ENCODE measurements at places on chromosomes 12 and 14.

DNA sequence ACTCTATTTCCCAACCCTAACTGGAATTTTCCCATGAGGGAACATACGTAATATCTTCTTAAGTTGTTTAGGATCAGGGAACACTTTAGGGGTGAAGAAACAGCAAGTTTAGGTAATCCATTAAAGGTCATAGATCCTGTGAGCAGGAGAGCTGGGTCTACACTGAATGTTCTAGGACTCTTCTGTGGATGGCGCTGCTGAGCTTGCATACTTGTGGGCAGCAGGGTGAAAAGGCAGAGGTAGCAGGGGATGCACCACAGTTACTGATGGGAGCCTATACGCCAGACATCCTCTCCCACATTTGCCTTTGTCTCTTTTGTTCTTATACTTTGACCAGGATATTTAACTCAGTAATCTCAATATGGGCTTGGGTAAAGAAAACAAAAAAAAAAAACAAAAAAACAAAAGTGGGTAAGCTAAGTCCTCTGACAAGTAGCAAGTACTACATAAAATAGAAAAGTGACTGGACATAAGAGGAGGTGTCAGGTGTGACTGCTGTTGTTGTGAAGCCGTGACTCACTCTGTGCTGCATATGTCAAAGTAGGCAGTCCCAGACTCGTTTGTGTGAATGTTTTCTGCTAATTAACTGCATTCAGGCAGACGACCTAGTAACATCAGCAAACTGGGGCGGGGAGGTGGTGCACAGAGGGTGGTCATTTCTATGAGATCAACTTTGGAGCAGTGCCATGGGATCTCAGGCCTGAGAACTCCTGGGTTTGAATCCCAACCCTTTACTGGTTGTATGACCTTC is 31.6 kb downstream of the NEUROD4 start:
- peak; percentile 84 for DNase-seq

DNA sequence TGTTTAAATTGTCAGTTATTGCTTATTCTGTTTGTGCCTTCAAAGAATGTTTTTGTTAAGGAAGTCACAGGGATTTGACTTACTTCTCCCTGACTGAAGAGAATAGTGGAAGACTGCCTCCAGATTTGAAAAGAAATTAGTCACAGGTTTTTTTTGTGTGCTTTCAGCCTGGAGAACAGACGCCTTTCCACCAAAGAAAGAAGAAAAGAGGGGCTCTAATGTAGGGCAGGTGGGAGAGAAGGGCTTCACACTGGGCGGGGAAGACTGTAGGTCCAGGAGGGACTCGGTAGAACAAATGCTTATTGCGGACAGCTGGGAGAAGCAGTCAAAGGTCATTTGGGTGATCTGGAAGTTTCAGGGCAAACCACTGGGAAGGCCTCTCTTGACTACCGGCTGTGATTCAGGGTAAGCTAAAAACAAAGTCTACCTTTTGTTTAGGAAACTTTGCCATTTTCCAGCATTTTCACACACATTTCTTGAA is 76.8 kb downstream of the SAMD4A start:
- DNase-seq: no peak

DNA sequence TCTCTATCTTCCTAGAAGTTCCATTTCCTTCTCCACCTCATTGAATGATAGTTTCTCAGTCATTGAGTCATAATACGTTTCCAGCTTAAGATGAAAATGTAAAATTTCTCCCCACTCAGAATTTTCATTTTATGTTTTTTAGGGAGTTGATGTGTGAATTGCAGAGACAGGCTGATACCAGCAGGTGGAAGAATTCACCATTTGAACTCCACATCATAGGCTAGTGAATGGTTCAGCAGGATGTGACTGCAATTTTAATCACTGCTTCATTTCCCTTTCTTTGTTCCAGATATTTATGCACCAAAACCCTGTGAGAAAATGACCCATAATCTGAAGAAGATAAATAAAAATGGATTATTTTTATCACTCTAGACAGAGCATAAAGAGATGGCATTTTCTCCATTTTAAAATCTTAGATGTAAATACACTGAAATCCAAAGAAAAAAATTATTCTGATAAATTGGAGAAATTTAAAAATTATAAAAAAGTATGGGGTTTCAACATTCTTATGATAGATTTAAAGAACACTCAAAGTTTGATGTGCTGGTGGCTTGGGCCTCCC is 10.6 kb upstream of the PYGL start:
- DNase-seq: peak; percentile 52

DNA sequence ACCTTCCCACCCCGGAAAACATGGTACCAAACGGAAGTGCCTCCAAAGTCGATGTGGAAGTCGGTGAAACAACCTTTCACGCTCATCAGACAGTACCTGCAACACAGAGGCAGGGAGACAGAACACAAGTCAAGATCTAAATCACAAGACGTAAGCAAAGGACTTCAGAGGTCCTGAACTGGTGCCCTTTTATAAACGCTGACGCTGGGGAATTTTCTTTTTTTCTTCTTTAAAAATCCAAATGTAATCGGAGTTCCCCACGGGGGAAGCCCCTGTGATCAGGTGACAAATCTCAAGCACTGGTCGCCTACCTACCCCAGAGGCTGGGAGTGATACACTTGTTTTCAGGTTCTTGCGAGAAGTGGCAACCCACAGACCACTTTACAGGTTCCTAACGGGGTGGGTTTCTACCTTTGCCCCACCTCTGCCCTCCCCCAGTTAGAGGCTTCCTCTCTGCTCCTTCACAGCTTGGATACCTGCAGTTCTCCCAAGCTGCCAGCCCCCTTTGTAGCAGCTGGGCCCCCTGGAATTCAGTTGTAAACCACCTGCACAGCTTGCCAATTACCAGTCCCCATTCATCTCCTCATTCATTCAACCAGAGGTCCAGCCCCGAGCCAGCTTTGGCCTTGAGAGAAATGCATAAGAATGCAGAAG is 46.2 kb downstream of the KDM2B start:
- no peak for DNase-seq

DNA sequence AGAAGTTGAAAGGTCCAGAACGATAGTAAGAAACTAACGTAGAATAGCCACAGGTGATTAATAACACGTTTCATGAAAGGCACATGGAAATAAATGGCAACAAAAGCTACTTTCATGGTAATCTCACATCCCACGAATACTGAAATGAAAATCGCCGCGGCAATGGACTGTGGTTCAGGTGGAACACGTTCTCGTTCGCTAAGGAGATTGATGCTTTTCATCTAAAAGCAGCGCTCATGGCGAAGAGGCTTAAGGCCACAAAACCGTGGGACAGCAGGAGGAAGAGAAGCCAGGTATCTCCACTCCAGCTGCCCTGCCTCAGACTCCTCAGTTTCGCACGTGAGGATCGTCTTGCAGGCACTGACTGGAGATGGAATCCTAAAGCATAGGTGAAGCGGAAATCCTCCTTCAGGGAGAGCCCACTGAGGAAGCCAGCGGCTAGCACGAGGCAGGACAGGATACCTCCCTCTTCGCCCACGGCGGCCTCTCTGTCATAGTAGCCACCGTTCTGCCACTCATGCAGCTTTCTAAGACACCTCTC is 696 bp upstream of the GPHN start:
- DNase-seq: peak; percentile 77

- DNase-seq: no peak
Observed at GRCh38 chr14:35565871-35566464, 32.0 kb downstream of the INSM2 start.

GRCh38 chr12:82660541-82661325 is 26.0 kb upstream of the TMTC2 start:
- no peak for DNase-seq

- no peak for DNase-seq
Observed at GRCh38 chr12:58248599-58248998, 307.2 kb downstream of the ATP23 start.

DNA sequence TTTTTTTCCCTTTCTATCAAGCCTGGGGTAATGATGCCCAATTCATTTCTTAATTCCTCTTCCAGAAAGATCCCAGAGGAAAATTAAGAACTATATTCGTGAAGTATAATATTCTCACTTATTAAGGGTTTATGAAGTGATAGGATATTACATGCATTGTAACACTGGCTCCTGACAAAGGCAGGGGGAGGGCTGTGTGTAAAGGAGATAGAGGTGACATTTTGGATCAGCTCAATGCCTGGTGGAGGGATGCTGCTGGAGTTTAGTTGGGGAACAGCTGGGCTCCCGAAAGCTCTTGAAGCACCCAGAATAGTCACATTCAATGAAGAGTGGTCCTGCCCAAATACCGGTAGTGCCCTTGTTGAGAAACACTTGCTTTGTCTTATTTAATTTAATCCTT is 774 bp downstream of the SERPINA11 start:
- DNase-seq: no peak

- no peak for DNase-seq
Observed at GRCh38 chr12:5589054-5589453, 157.1 kb downstream of the NTF3 start.

- no peak for DNase-seq
Observed at GRCh38 chr12:954741-955140, 5.2 kb upstream of the RAD52 start.

DNA sequence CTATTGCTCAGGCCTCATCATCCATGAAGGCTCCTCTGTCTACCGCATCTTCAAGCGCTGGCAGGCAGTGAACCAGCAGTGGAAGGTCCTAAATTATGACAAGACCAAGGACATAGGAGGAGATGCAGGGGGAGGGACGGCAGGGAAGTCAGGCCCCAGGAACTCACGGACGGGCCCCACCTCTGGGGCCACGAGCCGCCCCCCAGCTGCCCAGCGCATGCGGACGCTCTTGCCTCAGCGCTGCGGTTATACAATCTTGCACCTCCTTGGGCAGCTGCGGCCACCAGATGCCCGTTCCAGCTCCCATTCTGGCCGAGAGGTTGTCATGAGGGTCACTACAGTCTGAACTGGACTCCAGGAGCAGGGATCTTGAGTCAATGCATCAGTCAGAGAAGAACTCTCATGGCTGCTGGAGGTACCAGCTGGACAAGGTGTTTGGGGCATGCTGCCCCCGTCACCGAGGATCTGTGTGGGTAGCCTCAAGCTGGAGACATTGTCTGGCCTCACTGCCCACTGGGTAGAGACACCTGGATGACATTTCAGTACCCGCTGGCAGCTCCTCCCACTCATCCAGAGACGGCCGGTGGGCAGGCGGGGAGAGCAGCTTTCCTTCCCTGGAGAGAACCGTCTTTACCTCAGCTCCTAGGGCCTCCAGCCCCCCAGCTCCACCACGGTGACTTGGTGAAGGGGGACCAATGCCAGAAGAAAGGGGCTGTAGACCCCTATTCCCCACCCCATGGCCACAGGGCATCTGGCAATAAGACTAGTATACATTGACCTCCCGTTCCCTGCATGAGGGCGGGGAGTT is 3.9 kb downstream of the MARCHF9 start:
- DNase-seq: no peak

DNA sequence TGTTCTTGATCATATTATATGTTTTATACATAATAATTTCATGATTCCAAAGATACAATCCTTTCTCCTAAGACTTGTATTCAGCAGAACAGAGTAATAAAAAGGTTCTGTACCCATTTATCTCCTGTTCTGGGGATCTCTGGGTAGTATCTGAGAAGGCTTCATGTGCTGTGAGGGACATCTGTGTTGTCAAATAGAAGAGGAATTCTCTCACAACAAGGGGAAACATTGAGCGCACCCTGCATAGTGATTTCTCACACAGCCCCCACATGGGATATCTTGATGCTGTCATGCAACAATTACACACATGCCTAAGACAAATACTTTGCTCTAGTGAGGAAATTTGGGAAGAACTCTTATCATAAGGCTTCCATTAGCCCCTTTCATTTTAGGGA is 101.8 kb upstream of the ATF1 start:
- DNase-seq: no peak

GRCh38 chr12:88932457-88932856 is 352.2 kb upstream of the KITLG start:
- no peak for DNase-seq

DNA sequence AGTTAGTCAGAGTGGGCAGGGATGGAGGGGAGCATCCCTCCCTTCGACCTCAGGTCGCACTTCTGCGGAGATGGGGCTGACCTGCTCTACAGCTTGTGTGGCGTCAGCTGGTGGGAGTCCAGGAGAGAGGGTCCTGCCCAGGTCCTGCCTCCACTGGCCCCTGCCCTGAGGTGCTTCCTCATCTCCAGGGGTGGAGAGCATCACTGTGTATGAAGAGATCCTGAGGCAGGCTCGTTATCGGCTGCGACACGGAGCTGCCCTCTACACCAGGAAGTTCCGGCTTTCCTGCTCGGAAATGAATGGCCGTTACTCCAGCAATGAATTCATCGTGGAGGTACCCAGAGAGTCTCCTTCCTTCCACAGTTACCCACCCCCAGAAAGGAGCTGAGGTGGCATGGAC is 20.2 kb downstream of the CLSTN3 start:
- no peak for DNase-seq

DNA sequence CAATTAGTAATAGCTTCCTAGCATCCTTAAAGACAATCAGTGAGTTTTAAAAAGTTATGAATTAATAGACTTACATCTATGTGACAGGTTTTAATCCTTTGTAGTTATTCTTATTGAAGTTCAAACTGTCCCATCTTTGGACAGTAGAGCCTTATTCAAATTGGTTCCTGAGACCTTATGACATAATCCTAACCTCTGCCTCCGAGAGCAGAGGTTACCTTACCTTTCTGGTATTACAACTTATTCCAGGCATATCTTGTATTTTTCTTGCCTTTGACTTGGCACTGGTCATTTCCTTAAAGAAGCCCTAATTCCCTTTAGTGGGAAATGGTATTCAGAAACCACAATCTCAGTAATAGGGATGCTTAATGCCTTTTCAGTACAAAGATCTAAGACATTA is 21.8 kb downstream of the BTBD7 start:
- DNase-seq: no peak

DNA sequence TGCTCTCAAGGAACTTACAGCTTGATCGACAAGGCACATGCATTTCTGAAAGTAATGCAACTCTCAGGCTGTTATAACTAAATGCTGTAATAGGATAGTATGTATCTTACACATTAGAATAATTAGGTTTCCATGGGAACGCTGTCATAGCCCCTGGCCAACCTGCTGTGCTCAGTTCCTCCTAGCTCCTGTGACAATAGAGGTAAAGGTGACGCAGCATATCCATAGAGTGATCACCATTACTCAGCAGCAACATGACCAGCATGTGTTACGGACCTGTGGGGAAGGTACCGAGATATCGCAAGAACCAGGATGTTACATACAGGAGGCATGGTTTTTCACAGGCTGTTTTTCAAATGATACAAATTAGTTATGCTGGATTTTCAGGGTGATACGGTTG is 150.7 kb downstream of the CAND1 start:
- no peak for DNase-seq

GRCh38 chr12:71787580-71787979 is 32.9 kb downstream of the RAB21 start:
- no peak for DNase-seq

- DNase-seq: no peak
Observed at GRCh38 chr14:78847801-78848200, 677.6 kb downstream of the NRXN3 start.

GRCh38 chr12:123363740-123364531 is 711 bp downstream of the SBNO1 start:
- DNase-seq: no peak

GRCh38 chr14:42884100-42884499 is 1277.4 kb downstream of the LRFN5 start:
- no peak for DNase-seq

GRCh38 chr12:130920723-130921381 is 32.9 kb upstream of the ADGRD1 start:
- no peak for DNase-seq

- peak; percentile 77 for DNase-seq
Observed at GRCh38 chr12:704516-705242, 41.4 kb upstream of the NINJ2 start.

- peak; percentile 96 for DNase-seq
Observed at GRCh38 chr12:53984901-53985691, at the start of gene HOXC10. HOXC10 (plus strand) TSS chr12:53985146; CDS start chr12:53985260, 114 bp downstream.

All from NCI-H446 (cell line).